ENCODE measurements at places on chromosomes 3 and 15.
A peak's percentile ranks its signal among the peaks of the same experiment; 100 is the strongest.

GRCh38 chr15:87711026-87711425, 545.5 kb downstream of the NTRK3 start:
- DNase-seq, result no peak

GRCh38 chr3:77041811-77042210, 1.9 kb downstream of the ROBO2 start:
- no peak for DNase-seq

- DNase-seq, result no peak
These were observed 33.0 kb upstream of the LARS2 start for GRCh38 chr3:45355351-45355750.

DNA sequence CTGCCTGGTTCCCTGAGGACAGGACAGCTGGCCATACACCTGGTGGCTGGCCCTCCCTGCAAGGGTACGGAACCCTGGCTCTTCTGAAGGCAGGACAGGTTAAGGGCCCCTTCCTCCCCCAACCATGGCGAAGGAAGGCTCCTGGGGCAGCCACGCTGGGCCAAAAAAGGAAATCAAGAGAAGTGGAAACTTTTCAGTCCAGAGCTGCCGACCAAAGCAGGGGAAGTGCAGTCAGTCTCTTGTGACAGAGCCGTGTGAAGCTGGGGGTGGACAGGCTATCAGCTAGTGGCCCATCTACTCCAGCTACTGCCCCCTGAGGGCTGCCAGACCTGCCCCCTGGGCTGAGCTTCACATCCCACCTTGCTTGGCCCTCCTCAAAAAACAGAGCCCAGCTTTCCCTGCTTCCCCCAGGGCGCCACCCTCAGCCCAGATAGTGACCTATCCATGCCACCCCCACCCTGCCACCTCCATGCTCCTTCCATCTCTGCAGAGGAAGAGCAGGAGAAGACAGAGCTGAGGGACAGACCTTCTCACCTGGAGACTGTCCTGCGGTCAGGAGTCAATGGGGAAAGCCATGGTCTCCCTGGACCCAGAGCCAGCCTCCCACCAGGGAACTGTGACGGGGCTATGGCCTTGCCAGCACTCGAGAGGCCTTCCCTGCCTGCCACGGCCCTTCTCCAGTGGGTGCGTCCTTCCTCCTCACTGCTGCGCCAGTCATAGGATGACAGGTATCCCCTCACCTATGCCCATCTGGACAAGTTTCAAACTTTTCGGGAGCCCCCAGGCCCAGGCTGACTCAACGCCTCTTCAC, 4.6 kb downstream of the SEMA7A start:
- no peak for DNase-seq

- DNase-seq, result no peak
These were observed 7.3 kb downstream of the TRA2B start for GRCh38 chr3:185930393-185931107.

- no peak for DNase-seq
These were observed 69.3 kb downstream of the LRRC28 start for GRCh38 chr15:99320374-99321215.

DNA sequence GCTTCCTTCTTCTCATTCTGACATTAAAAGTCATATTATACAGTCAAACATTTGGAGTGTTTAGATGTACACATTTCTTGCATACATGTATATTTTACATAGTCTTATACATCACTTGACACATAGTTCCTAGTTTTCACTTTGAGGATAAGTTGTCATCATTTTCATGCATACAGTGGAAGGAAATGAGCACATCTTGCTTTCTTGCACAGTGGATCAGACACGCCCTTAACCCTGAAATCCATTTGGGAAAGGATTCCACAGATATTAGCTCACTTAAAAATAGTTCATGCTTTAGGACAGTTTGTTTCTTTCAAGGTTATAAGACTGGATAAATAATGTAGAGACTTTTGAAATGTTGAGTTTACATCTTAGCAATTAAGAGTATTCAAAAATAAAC, 148.6 kb upstream of the MME start:
- peak; percentile 33 for DNase-seq
